AG09319 (cell line): ENCODE measurements at places on chromosomes 3 and 15.

DNA sequence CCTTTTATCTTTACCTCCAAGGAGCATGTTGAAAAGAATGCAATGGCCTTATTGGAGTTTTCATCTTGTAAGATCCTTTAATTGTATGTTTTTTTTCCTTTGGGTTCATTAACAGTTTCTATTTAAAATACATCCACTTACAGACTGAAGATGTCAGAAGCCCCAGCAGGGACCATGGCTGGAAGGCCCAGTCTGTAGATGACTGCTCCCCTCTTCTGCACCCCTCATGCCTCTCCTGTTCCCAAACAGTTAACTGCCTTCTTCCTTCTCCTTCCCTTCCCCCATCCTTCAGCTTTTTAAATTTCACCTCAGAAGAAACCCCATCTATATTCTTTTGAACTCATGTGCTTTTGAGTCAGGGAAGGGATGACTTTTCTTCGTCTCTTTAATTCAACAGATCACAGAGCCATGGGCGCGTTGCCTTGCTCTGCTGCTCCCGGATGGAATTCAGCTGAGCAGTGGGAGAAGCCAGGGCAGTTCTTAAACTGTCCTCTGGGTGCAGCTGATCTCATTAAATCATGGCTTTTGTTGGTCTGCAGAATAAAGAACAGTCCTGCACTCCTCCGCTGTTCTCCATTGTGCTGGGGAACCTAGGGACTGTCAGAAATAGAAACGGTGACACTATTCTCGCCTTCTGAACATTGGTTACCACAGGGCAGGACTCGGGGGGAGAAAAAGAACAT, 71.5 kb upstream of the EIF1B start:
- DNase-seq = no peak

GRCh38 chr3:3798631-3799113, 559 bp upstream of the LRRN1 start:
- no peak for DNase-seq

DNA sequence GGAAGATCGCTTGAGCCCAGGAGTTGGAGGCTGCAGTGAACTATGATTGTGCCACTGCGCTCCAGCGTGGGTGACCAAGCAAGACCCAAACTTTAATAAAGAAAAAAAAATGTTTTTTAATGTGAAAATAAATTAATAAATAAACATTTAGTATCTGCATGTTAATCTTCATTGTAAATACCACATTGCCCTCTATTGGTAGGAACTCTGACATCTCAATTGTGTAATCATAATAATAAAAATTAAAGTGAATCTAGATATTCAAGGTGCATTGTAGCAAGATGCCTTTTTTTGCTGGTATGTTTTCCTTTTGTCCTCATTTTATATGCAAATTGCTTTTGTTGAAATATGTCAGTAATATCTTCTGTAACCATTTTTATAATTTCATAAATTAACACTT, 95.0 kb upstream of the LIMD1 start:
- no peak for DNase-seq

DNA sequence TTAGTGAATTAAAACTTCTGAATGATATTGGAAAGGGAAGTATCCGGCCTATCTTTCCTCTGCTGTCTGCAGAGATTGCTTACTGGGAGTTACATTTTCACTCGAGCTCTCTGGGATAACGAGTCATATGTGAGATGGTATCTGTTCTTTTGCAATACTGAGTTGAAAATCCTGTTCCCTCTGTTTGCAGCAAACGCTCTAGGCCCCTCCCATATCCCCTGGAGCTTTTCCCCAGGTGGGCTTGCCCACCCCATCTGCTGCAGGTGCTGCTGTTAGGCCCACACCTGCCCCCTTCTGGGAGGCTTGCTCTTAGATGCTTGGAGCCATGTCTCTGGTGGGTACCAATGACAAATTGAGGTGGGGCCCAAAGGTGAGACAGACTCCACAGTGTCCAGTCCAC, 42.7 kb upstream of the MTMR10 start:
- no peak for DNase-seq

GRCh38 chr3:102074946-102075345, 225.6 kb downstream of the NFKBIZ start:
- no peak for DNase-seq

DNA sequence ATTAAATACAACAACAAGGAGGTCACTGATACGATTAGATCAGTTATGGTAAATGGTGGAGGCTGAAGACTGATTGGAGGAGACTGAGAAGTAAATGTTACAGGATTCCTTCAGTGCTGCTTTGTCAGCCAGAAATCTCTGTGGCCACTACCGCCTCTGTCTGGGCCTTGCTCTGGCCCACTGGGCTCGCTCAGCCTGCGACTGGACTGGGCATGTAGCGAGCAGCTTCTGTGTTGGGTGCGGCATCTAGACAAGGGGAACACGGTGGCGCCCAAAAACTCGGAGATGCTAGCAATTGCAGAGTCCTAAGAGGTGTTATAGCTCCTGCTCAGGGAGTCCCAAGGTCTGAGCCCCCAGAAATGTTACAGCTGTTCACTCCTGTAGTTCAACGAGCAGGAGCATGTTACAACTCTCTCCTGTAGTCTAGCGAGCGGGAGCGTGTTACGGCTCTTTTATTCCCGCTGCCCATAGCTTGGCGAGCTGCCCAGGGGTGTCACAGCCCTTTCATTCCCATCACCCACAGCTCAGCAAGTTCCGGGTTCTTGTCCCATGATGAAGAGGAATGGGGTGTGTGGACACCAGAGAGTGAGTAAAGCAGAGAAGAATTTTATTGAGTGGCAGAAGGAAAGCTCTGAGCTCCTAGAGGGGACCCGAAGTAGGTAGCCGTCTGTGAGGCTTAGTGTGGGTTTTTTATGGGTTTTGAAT, 24.7 kb downstream of the SLC15A2 start:
- no peak for DNase-seq
